ENCODE measurements at places on chromosomes 12 and 14.
A peak's percentile ranks its signal among the peaks of the same experiment; 100 is the strongest.

GRCh38 chr12:7376196-7376595, 67.8 kb downstream of the CD163L1 start:
- no peak for DNase-seq

GRCh38 chr12:30345744-30346471, 349.8 kb downstream of the IPO8 start:
- DNase-seq = no peak

DNA sequence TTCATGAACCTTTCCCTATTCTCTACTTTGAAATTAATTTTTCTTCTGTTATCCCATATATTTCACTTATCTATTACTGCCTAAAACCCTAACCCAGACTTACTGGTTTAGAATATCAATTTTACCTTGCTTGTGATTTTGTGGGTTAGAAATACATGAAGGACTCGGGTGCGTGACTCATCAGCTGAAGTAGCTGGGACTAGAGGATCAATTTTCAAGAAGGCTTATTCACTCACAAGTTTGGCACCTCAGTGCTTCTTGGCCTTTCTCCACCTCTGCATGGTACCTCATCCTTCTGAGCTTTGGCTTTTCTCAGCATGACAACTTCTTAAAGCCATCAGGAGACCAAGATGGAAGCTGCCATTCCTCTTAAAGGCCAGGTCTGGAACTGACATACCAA, 57.8 kb downstream of the TMEM117 start:
- no peak for DNase-seq

- DNase-seq = peak; percentile 60
Measured at GRCh38 chr12:3229577-3229976, 152.4 kb downstream of the TSPAN9 start.

- DNase-seq = no peak
Measured at GRCh38 chr14:22303589-22304195, 285.3 kb downstream of the DAD1 start.

DNA sequence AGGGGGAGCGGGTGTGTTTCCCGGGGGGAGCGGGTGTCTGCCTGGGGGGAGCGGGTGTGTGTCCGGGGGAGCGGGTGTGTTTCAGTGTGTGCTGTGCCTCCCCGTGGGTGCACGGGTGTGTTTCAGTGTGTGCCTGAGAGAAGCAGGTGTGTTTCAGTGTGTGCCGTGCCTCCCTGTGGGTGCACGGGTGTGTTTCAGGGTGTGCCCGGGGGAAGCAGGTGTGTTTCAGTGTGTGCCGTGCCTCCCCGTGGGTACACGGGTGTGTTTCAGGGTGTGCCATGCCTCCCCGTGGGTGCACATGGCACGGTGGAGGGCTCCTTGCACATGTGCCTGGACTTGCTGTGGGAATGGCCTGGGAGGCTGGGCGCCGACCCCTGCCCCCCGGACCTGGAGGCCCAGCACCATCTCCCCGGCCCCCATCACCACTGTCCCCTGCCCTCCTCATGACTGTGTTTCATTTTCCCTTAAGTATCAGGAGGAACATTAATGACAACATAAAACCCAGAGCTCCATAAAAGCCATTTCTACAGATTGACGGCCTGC, 38.7 kb downstream of the FBRSL1 start:
- DNase-seq = no peak

- no peak for DNase-seq
Measured at GRCh38 chr12:1357711-1358110, 236.7 kb downstream of the FBXL14 start.

- DNase-seq = no peak
Measured at GRCh38 chr12:117046011-117046369, 53.2 kb downstream of the TESC start.

All from Jurkat, Clone E6-1 (cell line).